ENCODE measurements at places on chromosomes 6 and 20.

GRCh38 chr20:50014570-50015562 lies 32.1 kb downstream of the SNAI1 start:
- DNase-seq, result no peak

- peak; percentile 24 for DNase-seq
These were observed 176.4 kb downstream of the ARID1B start for GRCh38 chr6:156953479-156954146.

DNA sequence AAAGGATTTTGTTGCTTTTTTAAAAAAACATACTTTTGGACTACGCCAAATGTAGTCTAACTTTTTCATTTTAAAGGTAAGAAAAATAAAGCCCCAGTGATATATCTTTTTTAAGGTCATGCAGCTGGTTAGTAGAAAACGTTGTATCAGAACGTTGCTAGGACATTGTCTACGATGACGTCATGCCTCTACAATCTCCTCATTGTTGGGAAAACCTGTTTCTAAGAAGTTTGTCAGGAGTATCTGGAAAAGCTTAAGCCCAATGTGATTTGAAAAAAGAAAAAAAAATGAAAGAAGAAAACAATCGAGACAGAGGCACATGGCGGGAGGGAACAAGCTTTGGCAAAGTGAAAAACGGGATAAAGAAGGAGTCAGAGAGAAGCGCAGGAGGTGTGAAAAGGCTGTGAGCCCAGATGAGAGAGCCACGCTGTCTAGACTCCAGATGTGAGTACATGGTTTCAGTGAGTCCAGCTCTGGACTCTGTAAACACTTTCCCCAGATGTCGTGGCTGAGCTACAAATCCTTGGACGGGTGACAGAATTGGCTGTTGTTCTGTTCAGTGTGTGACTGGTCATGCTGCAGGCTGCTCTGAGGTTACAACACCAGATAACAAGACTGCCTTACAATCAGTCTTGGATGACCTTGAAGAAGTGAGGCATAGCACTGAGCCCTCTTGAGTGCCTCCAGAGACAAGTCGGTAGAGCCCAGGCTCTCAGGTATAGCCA lies 656.7 kb upstream of the ID4 start:
- no peak for DNase-seq

DNA sequence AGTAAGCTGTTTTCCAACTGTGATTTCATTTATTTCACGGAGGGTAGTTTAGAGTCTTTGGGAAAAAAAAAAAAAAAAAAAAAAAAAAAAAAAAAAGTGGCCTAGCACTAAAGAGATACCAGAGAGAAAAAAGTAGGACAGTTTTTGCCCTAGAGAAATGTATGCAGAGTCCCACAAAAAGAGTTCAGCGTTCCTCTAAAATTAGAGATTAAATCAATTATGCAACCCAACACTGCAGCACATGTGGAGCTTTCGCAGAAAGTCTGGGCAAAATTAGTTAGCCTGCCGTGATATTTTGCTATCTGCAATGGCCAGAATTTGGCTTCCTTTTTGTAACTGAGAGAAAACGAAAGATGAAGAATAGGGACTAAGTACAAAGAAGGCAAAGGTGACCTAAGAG lies 309.8 kb downstream of the PKHD1 start:
- no peak for DNase-seq

- no peak for DNase-seq
These were observed 403.1 kb upstream of the ID4 start for GRCh38 chr6:19434065-19434464.

- peak; percentile 65 for DNase-seq
These were observed 155.6 kb upstream of the SNX9 start for GRCh38 chr6:157667211-157668008.

GRCh38 chr6:90039911-90040310 lies 145.6 kb downstream of the GJA10 start:
- DNase-seq, result no peak

DNA sequence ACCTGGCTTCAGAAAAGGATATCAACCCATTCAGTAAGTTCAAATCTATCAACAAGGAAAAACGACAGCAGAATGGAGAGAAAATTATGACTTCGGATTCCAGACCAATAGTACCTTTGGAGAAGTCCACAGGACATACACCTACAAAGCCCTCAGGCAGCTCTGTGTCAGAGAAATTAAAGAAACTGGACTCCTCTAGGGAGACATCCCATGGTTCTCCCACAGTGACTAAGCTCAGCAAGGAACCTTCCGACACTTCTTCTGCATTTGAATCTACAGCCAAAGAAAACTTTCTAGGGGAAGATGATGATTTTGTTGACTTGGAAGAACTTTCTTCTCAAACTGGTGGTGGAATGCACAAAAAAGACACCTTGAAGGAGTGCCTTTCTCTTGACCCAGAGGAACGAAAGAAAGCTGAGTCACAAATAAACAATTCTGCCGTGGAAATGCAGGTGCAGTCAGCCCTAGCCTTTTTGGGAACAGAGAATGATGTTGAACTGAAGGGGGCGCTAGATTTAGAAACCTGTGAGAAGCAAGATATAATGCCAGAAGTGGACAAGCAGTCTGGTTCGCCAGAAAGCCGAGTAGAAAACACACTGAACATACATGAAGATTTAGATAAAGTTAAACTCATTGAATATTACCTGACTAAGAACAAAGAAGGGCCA lies 67.4 kb upstream of the HINT3 start:
- DNase-seq, result peak; percentile 13

GRCh38 chr20:8912096-8912495 lies 156.8 kb upstream of the PLCB4 start:
- no peak for DNase-seq

- DNase-seq, result peak; percentile 25
These were observed 1.7 kb downstream of the MUCL3 start for GRCh38 chr6:30942338-30943060.

DNA sequence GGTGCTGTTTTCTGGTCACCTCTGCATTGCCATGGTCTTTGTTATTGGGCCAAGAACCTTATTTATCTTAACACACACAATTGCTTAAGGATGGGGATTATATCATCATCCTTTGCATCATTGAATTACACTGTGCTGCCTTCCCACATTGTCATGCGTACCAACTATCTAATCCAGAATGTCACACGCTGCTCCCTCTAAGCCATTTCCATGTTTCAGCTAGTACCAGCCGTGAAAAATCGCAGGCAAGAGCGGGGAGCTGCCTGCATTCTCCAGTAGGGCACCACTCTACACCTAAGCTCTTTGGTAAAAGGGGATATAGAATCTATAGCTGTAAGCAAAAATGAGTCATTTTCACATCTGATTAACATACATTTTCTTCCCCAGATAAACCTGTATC lies 277.0 kb downstream of the PRL start:
- no peak for DNase-seq

- DNase-seq, result no peak
These were observed 11.8 kb downstream of the LOC128125822 start for GRCh38 chr6:63584125-63584514.

GRCh38 chr6:38179794-38180430 lies 360.4 kb downstream of the ZFAND3 start:
- DNase-seq, result no peak

- DNase-seq, result no peak
These were observed 227.3 kb upstream of the PDE10A start for GRCh38 chr6:165890404-165890735.

GRCh38 chr6:25685896-25686295 lies 33.9 kb downstream of the SCGN start:
- no peak for DNase-seq

DNA sequence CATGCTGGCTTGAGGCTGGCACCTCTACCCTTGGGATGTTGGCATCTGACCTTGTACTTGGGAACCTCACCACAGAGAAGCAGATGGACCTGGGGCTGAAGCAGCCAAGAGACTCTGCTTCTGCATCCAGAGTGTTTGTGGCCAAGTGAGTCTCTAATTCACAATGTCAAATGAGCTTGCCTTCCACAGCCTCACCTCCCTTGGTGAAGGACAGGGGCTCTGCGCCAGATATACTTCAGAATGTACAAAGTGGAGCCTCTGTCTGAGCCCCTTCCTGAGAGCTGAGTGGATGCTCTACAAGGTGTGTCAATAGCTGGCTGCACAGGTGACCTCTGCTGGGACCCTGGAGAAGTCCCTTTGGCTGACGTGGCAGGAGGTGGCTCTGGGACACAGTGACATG lies 508.9 kb downstream of the CDH26 start:
- DNase-seq, result no peak

- DNase-seq, result no peak
These were observed 31.3 kb downstream of the AKIRIN2 start for GRCh38 chr6:87670707-87671106.

- no peak for DNase-seq
These were observed 31.9 kb downstream of the HUS1B start for GRCh38 chr6:624979-625378.

DNA sequence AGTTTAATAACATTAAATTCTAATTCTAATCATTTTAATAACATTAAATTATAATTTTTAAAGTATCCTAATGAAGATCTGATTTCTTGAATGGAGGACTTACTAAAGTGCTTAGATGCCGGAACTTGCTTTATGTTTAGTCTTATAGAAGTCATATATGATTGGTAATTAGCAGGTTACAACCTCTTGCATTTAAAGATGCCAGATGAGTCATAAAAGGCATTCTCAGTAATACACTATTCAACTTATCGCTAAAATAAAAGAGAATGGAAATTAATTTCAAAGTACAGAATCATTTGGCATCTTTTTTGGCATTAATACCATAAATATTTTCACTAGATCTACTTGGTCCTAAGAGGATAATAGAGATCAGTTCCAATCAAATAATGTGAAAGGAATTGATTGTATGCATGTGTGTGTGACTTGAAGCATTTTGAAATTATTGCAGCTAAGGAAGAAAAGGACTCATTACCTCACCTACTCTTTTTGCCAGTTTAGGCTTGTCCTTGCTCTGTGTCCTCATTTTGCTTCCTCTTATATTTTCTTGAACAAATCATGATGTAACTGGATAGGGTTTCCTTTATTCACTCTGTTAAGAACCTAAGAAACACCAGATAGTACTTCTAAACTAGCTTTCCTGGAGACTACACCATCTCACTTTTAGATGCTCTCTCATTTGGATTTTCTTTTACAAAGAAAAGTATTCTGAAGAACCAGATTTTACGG lies 2.7 kb downstream of the COL21A1 start:
- DNase-seq, result no peak

GRCh38 chr20:41072190-41072863 lies 43.7 kb downstream of the TOP1 start:
- DNase-seq, result no peak

- no peak for DNase-seq
These were observed 4.2 kb downstream of the AKIRIN2 start for GRCh38 chr6:87697581-87698546.

DNA sequence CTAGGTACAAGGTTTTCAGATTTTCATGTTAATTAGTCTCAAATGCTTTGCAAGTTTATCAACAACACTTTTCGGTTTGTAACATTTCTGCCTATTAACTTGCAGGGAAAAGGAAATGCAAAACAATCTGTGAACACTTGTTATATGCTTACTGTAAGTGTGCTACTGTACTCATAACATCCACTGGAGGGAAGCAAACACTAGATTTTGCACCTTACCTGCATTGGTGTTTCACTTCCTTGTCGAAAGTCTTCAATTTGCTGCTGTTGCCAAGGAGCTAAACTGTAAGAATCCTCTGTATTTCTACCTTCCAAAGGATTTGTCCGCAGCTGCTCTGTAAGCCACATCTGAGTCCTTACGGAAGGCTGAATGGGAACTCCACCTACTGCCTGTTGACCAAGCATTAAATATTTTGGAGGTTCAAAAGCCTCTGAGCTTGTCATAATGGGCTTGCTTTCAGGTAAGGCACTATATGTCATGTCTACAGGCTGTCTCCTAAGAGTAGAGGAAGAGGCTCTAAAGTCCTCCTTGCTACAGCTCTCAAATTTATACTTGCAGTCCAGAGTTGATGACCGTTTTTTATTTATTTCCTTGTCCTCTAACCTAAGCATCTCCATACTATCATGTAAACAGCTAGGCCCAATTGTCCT lies 17.3 kb downstream of the PLN start:
- no peak for DNase-seq

DNA sequence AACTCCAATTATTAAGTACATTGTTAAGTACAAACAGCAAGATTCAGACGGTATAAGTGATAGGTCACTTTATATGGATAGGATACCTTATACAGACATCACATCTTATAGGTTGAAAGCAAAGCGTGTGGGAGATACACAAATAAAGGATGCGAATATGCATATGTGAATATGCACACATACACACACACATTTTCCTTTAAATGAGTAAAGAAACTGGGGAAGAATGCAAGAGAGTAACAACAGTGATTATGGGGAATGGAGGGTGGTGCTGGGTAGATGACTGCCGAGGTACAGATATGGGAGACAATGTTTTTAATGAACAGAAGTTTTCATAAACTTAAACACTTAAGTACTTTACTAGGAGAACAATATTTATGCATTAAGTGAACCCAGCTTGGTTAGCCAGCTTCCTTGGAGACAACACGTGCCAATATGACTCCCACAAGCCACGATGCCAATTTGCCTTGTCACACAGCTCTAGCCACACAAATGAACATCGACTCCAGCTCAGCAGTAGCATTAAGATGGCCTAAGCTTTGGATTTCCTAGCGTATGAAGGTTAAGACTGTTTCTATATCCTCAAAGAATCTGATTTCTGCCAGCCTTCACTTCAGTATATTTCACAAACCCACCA lies 96.6 kb downstream of the EPB41L2 start:
- DNase-seq, result no peak

DNA sequence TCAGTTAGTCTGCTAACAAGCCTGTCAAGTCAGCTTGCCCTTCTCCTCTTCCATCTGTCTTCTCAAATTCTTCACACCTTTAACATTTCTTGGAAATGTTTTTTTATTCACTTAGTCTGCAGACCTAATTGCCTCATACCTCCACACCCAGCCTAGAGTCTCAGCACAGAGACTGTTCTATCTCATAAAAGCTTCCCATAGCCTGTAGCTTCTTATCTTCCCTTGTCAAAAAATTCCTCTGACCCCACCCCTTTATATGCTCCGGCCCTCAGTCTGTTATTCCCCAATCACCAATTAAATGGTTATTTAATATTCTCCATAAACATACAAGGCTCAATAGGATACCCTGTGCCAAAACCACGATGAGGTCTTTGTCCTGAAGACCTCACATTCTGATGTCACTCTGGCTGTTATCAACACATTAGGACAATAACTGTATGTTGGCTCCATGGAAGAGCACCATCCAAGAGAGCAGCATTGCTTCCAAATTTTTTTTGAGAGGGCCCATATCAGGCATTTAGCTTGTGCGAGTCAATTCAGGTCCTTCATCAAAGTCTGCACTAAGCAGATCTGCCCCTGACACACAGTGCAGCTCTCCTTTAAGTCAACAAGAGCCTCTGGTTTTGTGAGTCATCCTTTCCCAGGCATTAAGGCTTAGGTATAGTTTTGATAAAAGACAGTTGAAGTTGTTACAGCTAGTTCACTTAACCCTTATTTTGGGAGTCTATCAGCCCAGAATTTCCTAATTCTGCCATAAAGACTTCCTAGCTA lies 83.2 kb upstream of the TBX18 start:
- no peak for DNase-seq

GRCh38 chr20:46799781-46800408 lies 90.4 kb downstream of the SLC2A10 start:
- no peak for DNase-seq
